ENCODE measurements at places on chromosomes 3 and 15.
A peak's percentile ranks its signal among the peaks of the same experiment; 100 is the strongest.

- peak; percentile 16 for DNase-seq
These were observed 8.2 kb upstream of the ESYT3 start for GRCh38 chr3:138426211-138426610.

- no peak for DNase-seq
These were observed 43.7 kb downstream of the ISL2 start for GRCh38 chr15:76380249-76380648.

DNA sequence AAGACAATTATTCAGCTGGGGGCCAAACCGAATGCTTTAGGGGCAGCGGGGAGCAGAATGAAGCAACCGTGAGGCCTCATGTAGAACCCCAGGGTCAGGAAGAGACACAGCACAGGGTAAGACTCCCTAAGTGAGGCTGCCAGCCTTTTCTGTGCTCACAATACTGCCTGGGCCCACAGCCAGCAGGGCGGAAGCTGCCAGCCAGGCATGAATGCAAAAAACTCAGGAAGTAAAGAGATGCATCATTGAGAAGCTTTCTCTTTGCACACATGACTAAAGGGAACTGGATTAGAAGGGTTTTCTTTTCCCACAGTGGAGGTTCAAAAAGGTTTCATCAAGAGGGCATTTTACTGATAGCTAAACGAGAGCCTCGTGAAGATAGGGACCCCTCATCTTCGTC, 33.3 kb downstream of the CA12 start:
- peak; percentile 86 for DNase-seq

- DNase-seq, result no peak
These were observed 2.9 kb downstream of the CCR3 start for GRCh38 chr3:46245146-46245545.

- DNase-seq, result no peak
These were observed 54.7 kb downstream of the ETV5 start for GRCh38 chr3:186053954-186054791.

DNA sequence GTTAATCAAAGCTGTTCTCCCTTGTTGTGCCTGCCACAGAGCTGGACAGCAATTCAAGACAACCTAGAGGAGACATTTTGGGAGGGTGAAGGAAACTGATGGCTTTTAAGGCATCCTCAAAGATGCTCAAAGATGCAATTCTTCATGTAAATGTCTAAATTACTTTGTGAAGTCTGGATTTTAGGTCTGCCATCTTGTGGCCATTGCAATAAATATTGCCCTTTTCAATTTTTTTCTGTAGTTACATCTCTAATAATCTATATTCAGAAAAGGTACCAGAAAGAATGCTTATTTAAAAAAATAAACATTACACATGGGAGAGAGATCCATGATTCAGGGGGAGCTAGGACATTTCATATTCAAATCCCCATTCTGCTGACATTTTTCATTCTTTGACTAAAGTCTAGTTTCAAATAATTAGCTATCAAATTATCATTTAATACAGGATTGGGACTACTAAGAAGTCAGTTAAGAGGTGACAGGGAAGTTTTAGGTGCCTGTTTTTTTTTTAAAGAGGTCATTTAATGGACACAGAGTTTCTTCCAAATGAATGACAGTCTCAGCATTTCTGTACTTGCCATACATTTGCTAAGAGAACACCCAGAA, 259.8 kb upstream of the WNT5A start:
- no peak for DNase-seq

GRCh38 chr3:190959077-190959476, 96.6 kb upstream of the GMNC start:
- no peak for DNase-seq

DNA sequence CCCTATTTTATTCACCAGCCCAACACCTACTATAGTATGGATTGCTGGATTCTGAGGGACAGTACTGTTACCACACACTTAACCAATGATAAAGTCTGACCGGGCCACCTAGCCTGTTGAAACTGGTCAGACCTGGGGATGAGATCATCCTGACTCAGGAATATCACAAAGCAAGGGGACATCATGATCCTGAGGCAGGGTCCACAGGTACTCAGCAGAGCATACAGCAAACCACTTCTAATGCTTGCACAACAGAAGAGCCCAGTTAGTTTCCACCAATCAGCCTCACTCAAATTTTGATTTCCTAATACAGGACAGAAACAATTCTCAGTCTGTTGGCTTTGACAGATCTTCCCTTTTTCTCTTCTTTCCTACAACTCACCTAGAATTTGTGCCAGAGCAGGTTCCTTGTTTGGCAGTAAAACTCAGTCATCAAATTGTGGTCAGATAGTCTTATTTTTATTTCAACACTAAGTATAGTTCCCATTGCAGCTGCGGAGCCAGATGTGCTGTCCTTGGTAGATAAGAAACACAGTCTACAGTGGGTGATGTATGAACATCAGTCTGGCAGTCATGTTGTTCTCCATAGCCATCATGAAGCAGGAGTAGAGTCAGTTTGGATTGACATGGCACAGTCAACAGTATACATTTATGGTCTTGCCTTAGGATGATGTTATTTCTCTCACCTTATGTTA, 90.1 kb upstream of the PRR23C start:
- DNase-seq, result no peak
